Effector memory CD4-positive, alpha-beta T cell (primary cell): ENCODE measurements at places on chromosomes 6 and 20.
A peak's percentile ranks its signal among the peaks of the same experiment; 100 is the strongest.

- peak overlapping the region; percentile 7 for H3K27ac ChIP-seq
- no peaks in the 10 kb centered on the region for H3K36me3 ChIP-seq
- no peak for DNase-seq
Observed at GRCh38 chr6:135212020-135212806, 31.1 kb downstream of the MYB start.

GRCh38 chr6:13203145-13203544 is 125.2 kb downstream of the TBC1D7 start:
- no peak overlapping the region for H3K4me3 ChIP-seq
- DNase-seq, result no peak
- no peaks in the 10 kb centered on the region for H3K36me3 ChIP-seq

GRCh38 chr6:46490425-46491200 is 636 bp downstream of the RCAN2 start:
- peaks cover 10% of the 10 kb centered on the region for H3K27me3 ChIP-seq
- peaks cover 9% of the 10 kb centered on the region for H3K4me1 ChIP-seq
- DNase-seq, result no peak
- H3K27ac ChIP-seq, result no peak overlapping the region
- peak overlapping the region; percentile 44 for H3K4me3 ChIP-seq

GRCh38 chr6:26152226-26153101 is 65.2 kb downstream of the HFE start:
- H3K36me3 ChIP-seq, result no peaks in the 10 kb centered on the region
- no peak overlapping the region for H3K4me3 ChIP-seq
- H3K27me3 ChIP-seq, result no peaks in the 10 kb centered on the region
- DNase-seq, result no peak
- H3K27ac ChIP-seq, result no peak overlapping the region

- H3K4me1 ChIP-seq, result no peaks in the 10 kb centered on the region
- no peaks in the 10 kb centered on the region for H3K36me3 ChIP-seq
- H3K27ac ChIP-seq, result no peak overlapping the region
Observed at GRCh38 chr20:1930165-1930564, 35.0 kb downstream of the SIRPA start.

- no peaks in the 10 kb centered on the region for H3K4me1 ChIP-seq
- no peak overlapping the region for H3K27ac ChIP-seq
- DNase-seq, result no peak
Observed at GRCh38 chr6:163290545-163291274, 123.8 kb upstream of the QKI start.

- peaks cover 4% of the 10 kb centered on the region for H3K4me1 ChIP-seq
- DNase-seq, result no peak
- no peak overlapping the region for H3K27ac ChIP-seq
- no peaks in the 10 kb centered on the region for H3K36me3 ChIP-seq
Observed at GRCh38 chr20:29443819-29444218, 1813.6 kb upstream of the DEFB115 start.

DNA sequence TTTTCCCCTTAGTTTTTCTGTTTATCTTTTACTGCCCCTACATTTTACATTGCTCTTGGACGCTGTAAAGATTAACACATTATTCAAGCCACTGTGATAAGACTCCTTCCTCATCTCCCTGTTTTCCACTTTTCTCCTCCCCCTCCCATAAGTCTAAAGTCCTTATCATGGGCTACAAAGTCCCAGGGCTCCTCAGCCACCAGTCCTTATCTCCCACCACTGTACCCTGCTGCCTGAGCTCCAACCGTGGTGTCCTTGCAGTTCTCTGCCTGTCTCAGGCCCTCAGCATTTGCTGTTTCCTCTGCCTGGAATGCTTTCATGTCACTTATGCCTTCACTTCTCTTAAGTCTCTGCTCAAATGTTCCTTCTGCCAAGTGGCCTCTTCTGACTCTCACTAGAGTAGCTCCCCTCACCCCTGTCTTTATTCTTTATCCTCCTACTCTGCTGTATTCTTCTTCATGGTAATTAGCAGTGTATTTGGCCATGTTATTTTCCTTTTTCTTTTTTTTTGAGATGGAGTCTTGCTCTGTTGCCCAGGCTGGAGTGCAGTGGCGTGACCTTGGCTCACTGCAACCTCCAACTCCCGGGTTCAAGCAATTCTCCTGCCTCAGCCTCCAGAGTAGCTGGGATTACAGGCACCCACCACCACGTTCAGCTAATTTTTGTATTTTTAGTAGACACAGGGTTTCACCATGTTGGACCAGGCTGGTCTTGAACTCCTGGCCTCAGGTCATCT is 10.8 kb upstream of the LATS1 start:
- H3K36me3 ChIP-seq, result peaks cover 29% of the 10 kb centered on the region
- H3K27ac ChIP-seq, result no peak overlapping the region
- H3K4me1 ChIP-seq, result no peaks in the 10 kb centered on the region
- H3K4me3 ChIP-seq, result no peak overlapping the region
- H3K27me3 ChIP-seq, result no peaks in the 10 kb centered on the region

DNA sequence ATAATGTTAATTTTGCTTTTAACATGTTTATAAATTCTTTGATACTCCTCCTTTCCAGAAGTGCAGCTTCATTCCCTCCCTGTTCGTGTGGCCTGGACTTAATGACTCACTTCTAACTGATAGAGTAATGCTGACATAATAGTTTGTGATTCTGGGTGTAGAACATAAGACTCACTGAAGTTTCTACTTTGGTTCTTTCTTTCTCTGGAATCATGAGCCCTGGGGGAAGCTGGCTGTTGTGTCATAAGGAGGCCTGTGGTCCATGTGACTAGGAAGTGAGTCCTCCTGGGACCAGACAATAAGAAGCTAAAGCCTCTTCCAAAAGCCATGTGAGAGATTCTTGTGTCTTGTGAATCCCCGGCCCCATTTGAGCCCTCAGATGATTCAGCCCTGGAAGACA is 30.5 kb upstream of the HLA-G start:
- no peaks in the 10 kb centered on the region for H3K36me3 ChIP-seq
- no peak overlapping the region for H3K4me3 ChIP-seq
- no peak for DNase-seq
- peaks cover 11% of the 10 kb centered on the region for H3K27me3 ChIP-seq
- H3K27ac ChIP-seq, result no peak overlapping the region

DNA sequence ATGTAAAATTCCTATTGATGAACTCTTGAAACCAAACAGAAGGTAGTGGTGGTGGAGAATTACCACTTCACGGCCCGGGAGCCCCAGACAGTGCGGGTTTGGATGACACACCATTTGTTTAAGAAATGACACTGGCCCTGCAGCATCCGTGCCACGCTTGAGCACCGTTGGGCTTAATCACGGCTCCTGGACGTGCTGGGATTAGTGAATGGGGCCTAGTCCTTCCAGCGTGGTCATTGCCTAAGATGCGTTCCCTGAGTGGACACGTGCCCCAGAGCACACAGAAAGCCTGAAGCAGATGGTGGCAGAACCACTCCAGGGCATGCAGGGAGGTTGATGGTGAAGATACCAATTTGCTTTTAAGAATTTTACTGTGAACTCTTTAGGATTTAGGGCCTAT is 14.5 kb downstream of the STX16 start:
- no peaks in the 10 kb centered on the region for H3K27me3 ChIP-seq
- H3K27ac ChIP-seq, result no peak overlapping the region
- H3K4me1 ChIP-seq, result peaks cover 18% of the 10 kb centered on the region
- no peak for DNase-seq
- H3K4me3 ChIP-seq, result no peak overlapping the region

DNA sequence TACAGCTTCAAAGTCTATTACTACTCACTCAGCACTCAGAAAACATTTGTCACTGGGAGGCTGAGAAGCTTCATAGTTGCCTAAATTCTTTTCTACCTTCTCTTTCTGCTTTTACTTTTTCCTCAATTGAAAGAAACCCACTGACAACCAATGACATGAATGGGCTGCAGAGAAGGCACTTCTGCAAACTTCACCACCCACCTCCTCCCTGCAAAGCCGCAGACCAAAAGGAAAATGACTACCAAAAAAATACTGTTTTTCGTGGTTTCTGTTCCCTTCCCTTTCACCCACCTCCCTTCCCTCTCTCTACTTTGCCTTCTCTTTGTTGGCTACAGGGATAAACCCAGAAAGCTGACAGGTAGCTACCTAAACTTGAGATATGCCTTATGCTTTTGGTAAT is 3.2 kb downstream of the GNAS-AS1 start:
- H3K4me1 ChIP-seq, result peaks cover 5% of the 10 kb centered on the region
- DNase-seq, result no peak
- no peak overlapping the region for H3K4me3 ChIP-seq

DNA sequence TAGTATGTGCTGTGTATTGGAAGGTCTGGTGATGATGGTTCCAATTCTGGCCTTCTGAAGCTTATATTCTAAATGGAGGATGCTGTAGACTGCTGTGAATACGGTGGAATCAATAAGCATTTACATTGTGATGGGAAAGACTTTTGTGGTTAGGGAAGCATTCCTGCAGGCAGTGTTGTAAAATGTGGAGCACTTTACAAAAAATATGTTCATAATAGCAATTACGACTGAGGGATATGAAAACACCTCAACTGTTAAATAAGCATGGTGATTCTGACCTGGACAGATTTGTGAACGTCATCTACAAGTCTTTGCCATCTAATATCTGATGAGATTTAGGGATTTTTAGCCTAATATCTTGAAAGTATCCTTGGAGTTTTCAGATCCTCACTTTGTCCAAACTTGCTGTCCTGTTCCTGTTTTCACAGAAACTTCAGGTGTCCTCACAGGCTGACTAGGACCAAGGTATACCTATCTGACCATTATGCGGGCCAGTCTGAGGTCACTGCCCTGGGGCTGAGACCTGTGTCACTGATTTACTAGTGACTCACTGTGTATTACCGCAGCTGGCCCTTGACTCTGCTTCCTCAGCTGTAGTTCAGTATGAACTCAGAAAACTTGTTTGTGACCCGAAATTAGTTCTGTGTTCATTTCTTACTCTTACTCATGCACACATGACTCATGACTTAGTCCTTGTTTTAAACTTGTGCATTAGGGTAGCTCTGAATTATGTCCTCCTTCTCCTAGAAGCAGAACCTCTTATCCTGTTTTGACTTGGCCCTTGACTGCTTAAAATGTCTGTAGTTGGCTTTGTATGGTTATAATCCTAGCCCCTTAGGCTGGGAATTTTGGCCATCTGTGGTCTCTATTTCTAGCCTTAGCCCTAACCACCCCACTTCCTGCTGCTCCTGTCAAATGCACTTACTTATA is 343.0 kb downstream of the CDKAL1 start:
- H3K4me3 ChIP-seq, result no peak overlapping the region
- no peak overlapping the region for H3K27ac ChIP-seq
- H3K36me3 ChIP-seq, result no peaks in the 10 kb centered on the region
- no peaks in the 10 kb centered on the region for H3K27me3 ChIP-seq

DNA sequence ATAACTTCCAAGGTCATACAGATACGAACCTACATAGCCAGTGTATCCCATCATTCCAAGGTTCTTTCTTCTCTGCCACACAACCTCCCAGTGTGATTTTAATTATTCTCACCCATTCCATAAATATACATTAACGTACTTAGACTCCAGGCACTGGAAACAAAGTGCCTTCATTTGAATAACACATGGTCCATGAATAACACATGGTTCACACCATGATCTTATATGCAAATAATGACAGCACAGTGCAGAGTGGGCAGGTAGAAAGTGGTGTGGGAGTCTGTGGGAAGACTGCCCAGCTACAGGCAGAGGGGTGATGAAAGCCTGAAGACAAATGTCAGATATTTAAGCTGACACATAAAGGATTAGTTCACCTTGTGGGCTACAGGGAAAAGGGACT is 425.2 kb downstream of the HACE1 start:
- no peaks in the 10 kb centered on the region for H3K4me1 ChIP-seq
- no peaks in the 10 kb centered on the region for H3K36me3 ChIP-seq
- no peak for DNase-seq
- H3K27ac ChIP-seq, result no peak overlapping the region
- H3K4me3 ChIP-seq, result no peak overlapping the region

- H3K4me3 ChIP-seq, result no peak overlapping the region
- H3K27me3 ChIP-seq, result peaks cover 4% of the 10 kb centered on the region
- no peaks in the 10 kb centered on the region for H3K36me3 ChIP-seq
- H3K27ac ChIP-seq, result no peak overlapping the region
- DNase-seq, result no peak
- peaks cover 3% of the 10 kb centered on the region for H3K4me1 ChIP-seq
Observed at GRCh38 chr20:50270569-50270968, 79.9 kb downstream of the CEBPB start.

DNA sequence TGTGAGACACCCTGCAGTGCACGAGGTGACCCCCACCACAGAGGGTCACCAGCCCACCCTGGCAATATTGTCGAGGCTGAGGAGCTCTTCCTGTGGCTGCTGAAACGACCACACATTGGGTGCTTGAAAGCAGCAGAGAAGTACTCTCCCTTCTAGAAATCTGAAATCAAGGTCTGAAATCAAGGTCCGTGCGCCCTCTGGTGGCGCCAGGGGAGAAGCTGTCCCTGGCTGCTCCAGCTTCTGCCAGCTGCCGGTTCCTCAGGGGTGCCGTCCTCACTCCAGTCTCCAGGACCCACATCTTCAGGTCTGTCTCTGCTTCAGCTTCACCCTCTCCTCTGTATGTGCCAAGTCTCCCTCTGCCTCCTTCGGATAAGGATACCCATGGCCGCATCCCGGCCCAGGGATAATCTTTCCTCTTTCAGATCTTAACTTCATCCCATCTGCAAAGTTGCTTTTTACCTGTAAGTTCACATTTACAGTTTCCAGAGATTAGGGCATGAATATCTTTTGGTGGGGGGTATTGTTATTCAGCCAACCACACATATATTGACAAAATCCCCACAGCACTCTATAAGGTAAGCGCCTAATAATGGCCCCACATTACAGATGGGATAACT is 108.3 kb upstream of the PHACTR3 start:
- H3K4me3 ChIP-seq, result no peak overlapping the region
- H3K4me1 ChIP-seq, result no peaks in the 10 kb centered on the region
- H3K36me3 ChIP-seq, result no peaks in the 10 kb centered on the region
- DNase-seq, result peak; percentile 11
- H3K27ac ChIP-seq, result no peak overlapping the region
- peaks cover 10% of the 10 kb centered on the region for H3K27me3 ChIP-seq

- no peaks in the 10 kb centered on the region for H3K36me3 ChIP-seq
- H3K27ac ChIP-seq, result no peak overlapping the region
- no peaks in the 10 kb centered on the region for H3K27me3 ChIP-seq
- H3K4me3 ChIP-seq, result no peak overlapping the region
Observed at GRCh38 chr20:41830702-41831101, 212.5 kb upstream of the CHD6 start.

DNA sequence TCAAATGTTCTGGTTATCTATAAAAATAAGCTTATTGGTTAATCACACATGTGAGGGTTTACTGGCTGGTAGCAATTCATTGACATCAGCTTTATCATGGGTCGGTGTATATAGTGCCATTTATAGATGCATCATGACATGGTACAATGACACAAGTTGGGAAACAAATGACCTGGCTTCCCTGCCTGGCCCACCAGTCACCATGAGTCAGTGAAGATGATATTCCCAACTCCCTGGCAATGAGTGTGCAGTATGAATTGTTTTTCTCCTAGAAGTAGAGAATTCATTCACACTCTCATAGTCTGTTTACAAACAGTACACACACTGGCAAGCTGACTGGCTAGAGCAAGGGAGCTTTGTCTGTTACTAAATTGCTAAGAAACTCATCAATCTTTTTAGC is 37.2 kb upstream of the CALHM6 start:
- no peak for DNase-seq
- no peak overlapping the region for H3K4me3 ChIP-seq
- no peak overlapping the region for H3K27ac ChIP-seq
- H3K27me3 ChIP-seq, result no peaks in the 10 kb centered on the region
- H3K4me1 ChIP-seq, result no peaks in the 10 kb centered on the region
- H3K36me3 ChIP-seq, result no peaks in the 10 kb centered on the region
